Left ventricle myocardium inferior (tissue), 1 donor: ENCODE measurements at places on chromosomes 2 and 18. TPM values are rescaled to one million over a fixed set of nuclear protein-coding genes. Genes with fewer than 3 reads are reported as not detected.

TUBA3E gene
- total RNA-seq = 47.1 TPM

RESP18 gene
- not detected for total RNA-seq

APLF gene
- total RNA-seq = 4.8 TPM

ASTL gene
- total RNA-seq = not detected

TEKT4 gene
- total RNA-seq = not detected

DNA sequence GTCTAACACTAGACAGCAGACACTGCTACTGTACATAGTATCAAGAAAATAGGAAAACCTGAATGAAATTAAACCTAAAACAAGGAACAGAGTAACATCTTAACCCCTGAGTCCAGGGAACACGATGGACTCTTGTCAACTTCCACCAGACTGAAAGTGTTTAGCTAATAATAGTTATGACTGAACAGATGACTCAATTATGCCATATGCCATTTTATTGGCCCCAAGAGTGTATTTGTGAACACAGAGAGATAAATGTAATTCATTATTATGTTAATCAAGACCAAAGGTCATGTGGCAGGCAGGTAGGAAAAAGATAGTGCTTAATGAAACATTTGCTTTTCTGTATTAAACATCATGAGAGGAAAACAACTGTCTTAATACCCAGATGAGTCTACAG lies 58.0 kb downstream of the NYAP2 start:
- H3K36me3 ChIP-seq = no peaks in the 10 kb centered on the region
- H3K27ac ChIP-seq = no peak overlapping the region
- DNase-seq = no peak
- H3K4me1 ChIP-seq = no peaks in the 10 kb centered on the region
- H3K27me3 ChIP-seq = no peaks in the 10 kb centered on the region

DNA sequence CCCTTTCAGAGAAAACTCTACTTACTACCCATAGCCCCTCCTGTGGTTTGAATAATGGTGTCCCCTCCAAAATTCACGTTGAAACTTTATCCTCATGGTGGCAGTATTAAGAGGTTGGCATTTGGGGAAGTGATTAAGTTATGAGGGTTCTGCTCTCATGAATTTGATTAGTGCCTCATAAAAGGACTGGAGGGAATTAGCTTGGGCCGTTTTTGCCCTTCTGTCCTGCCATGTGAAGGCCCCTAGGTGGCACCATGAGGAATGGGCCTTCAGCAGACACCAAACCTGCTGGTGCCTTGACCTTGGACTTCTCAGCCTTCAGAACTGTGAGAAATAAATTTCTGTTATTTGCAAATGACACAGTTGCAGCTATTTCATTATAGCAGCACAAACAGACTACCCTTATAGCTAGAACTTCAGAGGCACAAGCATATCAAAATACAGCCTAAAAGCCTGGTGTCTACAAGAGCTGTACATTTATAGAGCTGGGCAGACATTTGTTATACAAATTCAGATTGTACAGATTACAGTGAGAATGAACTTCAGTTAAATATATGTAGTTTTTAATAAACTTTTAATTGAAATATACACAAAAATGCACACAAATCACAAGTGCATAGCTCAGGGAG lies 2.6 kb upstream of the PTPN2 start:
- no peak overlapping the region for H3K27ac ChIP-seq
- H3K4me3 ChIP-seq = no peak overlapping the region
- DNase-seq = no peak
- H3K27me3 ChIP-seq = no peaks in the 10 kb centered on the region
- no peaks in the 10 kb centered on the region for H3K36me3 ChIP-seq

DNA sequence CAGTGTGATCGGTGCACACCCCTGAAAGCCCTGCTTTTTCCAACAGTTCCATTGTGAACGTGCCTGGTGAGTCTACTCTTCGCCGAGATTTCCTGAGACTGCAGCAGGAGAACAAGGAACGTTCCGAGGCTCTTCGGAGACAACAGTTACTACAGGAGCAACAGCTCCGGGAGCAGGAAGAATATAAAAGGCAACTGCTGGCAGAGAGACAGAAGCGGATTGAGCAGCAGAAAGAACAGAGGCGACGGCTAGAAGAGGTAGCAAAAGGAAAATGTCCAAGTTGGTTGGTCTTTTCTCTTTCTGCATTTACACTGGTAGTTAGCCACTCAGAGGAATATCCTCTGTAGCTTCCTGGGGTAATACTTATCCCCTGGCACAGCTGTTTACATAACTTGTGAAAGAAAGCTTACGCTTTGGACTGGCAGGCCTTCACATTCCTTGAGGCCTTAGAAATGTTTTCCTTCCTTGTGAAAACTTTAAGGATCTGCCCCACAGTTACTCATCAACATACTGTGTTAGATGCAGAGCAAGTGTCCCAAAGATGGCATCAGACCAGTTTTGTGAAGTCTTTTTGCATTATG lies 146.6 kb downstream of the MAP4K4 start:
- H3K27ac ChIP-seq = no peak overlapping the region
- peaks cover 41% of the 10 kb centered on the region for H3K4me1 ChIP-seq
- no peak for DNase-seq
- H3K36me3 ChIP-seq = peaks cover 77% of the 10 kb centered on the region
- H3K4me3 ChIP-seq = no peak overlapping the region

DNA sequence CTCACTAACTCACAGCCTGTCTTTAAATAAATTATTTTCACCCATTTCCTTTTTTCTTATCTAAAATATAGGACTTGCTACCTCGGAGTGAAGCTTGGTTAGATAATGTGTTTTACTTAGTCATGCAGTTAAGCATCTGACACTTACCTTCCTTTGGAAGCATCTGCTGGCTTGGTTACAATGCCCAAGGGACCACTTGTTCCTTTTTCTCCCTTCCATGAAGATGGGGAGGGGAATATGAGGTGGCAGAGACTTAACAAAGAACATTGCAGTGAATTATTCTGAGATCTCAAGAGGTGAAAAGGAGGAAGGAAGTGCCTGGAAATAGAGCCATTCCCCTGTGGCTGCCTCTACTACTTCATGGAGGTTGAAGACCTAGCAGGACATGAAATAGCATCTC lies 145.4 kb upstream of the FOSL2 start:
- DNase-seq = no peak
- peak overlapping the region; percentile 41 for H3K27ac ChIP-seq
- peaks cover 16% of the 10 kb centered on the region for H3K36me3 ChIP-seq
- H3K4me1 ChIP-seq = peaks cover 22% of the 10 kb centered on the region

- no peak for DNase-seq
- no peak overlapping the region for H3K27ac ChIP-seq
- no peaks in the 10 kb centered on the region for H3K36me3 ChIP-seq
- H3K4me3 ChIP-seq = no peak overlapping the region
These were observed 66.2 kb upstream of the RIT2 start for GRCh38 chr18:43181711-43182110.

- no peak overlapping the region for H3K27ac ChIP-seq
- no peaks in the 10 kb centered on the region for H3K36me3 ChIP-seq
- no peaks in the 10 kb centered on the region for H3K27me3 ChIP-seq
- no peak for DNase-seq
- peaks cover 8% of the 10 kb centered on the region for H3K4me1 ChIP-seq
These were observed 42.7 kb upstream of the ACTR3 start for GRCh38 chr2:113847144-113847543.
